Activated T-cell treated with anti-CD3 and anti-CD28 coated beads, Interleukin-2, amount 50 U/mL, for 1 hour (primary cell): ENCODE measurements at places on chromosomes 13 and 19.

GRCh38 chr13:94558716-94559115 is 37.2 kb downstream of the TGDS start:
- DNase-seq, result no peak

DNA sequence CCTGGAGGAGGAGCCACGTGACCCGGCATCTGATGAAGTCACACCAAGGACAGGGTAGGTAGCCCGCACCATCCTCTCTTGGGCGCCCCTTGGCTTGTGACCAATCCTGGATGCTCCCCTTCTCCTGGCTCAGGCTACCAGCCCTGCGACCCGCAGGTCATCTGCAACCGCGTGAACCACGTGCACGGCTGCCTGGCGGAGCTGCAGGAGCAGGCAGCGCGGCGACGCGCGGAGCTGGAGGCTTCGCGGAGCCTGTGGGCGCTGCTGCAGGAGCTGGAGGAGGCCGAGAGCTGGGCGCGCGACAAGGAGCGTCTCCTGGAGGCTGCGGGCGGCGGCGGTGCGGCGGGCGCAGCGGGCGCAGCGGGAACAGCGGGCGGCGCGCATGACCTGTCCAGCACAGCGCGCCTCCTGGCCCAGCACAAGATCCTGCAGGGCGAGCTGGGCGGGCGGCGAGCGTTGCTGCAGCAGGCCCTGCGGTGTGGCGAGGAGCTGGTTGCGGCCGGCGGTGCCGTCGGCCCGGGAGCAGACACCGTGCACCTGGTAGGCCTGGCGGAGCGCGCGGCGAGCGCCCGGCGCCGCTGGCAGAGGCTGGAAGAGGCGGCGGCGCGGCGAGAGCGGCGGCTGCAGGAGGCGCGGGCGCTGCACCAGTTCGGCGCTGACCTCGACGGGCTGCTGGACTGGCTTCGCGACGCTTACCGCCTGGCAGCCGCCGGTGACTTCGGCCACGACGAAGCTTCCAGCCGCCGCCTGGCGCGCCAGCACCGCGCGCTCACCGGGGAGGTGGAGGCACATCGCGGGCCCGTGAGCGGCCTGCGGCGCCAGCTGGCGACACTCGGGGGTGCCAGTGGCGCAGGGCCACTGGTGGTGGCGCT is 45.9 kb downstream of the SPTBN4 start:
- DNase-seq, result no peak

GRCh38 chr19:17331045-17331558 is 3.6 kb downstream of the ANO8 start:
- no peak for DNase-seq

- DNase-seq, result no peak
These were observed 82.3 kb downstream of the POU4F1 start for GRCh38 chr13:78521091-78521490.

- DNase-seq, result no peak
These were observed 57.0 kb downstream of the RBM26 start for GRCh38 chr13:79349011-79349410.

DNA sequence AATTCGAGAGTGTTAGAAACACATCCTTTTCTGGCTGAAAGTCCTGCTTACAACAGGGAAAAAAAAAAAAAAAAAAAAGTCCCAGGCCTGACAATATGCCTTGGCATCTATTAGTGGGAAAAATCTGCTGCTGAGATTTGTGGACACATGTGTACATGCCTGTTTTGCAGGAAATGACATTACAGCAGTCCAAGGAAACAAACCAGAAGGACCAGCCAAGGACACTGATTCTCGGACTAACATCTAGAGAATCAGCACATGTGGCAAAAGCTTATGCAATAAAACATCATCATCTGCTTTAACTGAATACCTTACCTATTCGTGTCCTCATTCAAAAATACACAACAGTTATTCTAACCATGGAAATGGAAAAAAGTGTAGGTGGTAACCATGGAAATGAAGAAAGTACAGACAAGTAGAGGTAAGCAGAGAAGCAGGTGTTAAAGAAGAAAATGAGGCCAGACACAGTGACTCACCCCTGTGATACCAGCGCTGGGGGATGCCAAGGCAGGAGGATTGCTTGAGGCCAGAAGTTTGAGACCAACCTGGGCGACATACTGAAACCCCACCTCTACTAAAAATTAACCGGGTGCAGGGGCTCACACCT is 9.4 kb upstream of the DPY19L3 start:
- DNase-seq, result no peak

DNA sequence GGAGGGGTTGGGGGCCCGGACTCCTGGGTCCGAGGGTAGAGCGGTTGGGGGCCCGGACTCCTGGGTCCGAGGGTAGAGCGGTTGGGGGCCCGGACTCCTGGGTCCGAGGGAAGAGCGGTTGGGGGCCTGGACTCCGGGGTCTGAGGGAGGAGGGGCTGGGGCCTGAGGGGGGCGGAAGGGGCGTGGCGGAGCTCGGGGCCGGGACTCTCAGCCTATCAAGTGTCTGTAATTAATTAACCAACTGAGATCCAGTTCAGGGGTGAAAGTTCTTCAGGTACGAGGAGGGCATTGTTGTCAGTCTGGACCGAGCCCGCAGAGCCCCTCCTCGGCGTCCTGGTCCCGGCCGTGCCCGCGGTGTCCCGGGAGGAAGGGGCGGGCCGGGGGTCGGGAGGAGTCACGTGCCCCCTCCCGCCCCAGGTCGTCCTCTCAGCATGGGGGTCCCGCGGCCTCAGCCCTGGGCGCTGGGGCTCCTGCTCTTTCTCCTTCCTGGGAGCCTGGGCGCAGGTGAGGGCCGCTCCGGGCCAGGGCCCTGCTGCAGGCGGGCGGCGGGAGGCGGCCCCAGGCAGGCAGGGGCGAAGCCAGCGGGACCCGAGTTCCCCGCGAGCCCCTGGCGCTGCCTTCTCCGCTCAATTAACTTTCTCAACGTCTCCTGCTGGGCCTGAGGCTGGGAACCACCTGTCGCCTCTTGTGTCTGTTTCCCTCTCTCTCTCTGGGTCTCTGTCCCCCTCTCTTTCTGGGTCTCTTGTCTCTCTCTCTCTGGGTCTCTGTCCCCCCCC is 697 bp downstream of the FCGRT start:
- DNase-seq, result peak; percentile 44

- no peak for DNase-seq
These were observed 379 bp downstream of the LRP3 start for GRCh38 chr19:33194532-33194885.

DNA sequence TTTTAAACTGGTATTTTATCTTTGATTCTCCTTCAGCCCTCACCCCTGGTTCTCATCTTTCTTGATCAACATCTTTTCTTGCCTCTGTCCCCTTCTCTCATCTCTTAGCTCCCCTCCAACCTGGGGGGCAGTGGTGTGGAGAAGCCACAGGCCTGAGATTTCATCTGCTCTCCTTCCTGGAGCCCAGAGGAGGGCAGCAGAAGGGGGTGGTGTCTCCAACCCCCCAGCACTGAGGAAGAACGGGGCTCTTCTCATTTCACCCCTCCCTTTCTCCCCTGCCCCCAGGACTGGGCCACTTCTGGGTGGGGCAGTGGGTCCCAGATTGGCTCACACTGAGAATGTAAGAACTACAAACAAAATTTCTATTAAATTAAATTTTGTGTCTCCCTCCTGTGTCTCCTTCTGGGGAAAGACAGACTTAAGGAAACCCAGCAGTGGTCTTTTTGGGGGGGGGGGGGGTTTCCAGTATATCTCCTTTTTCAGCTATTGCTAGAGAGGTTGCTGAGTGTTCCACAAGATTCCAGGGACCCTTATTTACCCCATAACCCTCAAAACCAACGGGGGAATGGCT is 1.5 kb upstream of the RAD23A start:
- DNase-seq, result no peak

GRCh38 chr19:53772943-53773342 is 51.2 kb downstream of the NLRP12 start:
- DNase-seq, result no peak

DNA sequence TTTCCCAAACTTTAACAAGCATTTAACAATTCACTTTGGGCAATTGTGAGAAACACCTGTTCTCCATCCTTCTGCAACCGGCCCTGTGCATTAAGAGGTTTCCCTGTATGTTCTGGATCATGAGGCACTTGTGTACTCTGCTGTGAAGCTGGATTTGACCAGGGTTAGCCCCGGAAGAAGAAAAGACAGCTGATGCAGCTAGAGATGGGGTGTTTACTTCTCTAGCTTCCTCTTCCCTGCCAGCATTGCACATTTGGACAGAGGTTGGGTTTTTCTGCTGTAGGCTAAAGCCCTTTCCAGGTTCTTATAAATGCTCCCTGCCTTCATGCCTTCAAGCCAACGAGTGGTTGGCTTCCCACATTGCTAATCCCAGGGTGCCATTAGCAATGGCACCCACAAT is 20.9 kb downstream of the MBD3L2B start:
- no peak for DNase-seq

- DNase-seq, result peak; percentile 54
These were observed 91.8 kb downstream of the UBL3 start for GRCh38 chr13:29758531-29759114.

DNA sequence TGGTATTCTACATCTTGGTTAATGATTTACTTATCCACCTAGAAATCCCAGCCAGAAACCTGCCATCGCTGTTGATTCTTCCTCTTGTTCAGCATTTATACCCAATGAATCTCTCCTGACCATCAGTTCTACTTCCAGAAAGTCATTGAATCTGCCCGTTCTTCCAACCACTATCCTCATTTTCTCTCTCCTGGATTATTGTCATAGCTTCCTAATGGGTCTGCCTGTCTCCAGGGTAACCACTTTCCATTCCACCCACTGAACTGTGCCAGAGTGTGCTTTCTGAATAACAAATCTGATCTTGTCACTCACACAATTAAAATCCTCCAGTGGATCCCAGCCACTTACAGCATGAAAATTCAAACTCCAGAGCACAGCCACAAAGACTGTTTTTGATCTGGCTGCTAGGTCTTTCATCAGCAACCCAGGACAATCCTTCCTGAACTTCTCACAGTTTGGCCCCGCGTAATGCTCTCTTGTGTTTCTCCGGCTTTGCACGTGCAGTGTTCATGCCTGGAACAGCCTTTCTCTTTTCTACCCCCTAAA is 330.6 kb downstream of the SPRY2 start:
- no peak for DNase-seq

- no peak for DNase-seq
These were observed 8.8 kb upstream of the KRTDAP start for GRCh38 chr19:35498984-35499527.
